ENCODE measurements at places on chromosomes 3 and 15.

- no peak overlapping the region for H3K27ac ChIP-seq
- no peaks in the 10 kb centered on the region for H3K36me3 ChIP-seq
- no peaks in the 10 kb centered on the region for H3K27me3 ChIP-seq
- no peaks in the 10 kb centered on the region for H3K4me1 ChIP-seq
- H3K4me3 ChIP-seq = no peak overlapping the region
These were observed 156.2 kb upstream of the LMCD1 start for GRCh38 chr3:8345398-8345797.

- H3K27me3 ChIP-seq = no peaks in the 10 kb centered on the region
- no peak for DNase-seq
- H3K36me3 ChIP-seq = peaks cover 34% of the 10 kb centered on the region
- H3K4me3 ChIP-seq = peak overlapping the region; percentile 90
- peaks cover 48% of the 10 kb centered on the region for H3K4me1 ChIP-seq
These were observed 429 bp downstream of the PARP9 start for GRCh38 chr3:122563717-122564025.

GRCh38 chr3:48226939-48227338, 3.6 kb downstream of the CAMP start:
- no peaks in the 10 kb centered on the region for H3K27me3 ChIP-seq
- no peak overlapping the region for H3K4me3 ChIP-seq
- no peak overlapping the region for H3K27ac ChIP-seq
- peaks cover under 1% of the 10 kb centered on the region for H3K36me3 ChIP-seq
- DNase-seq = no peak

- no peaks in the 10 kb centered on the region for H3K4me1 ChIP-seq
- no peaks in the 10 kb centered on the region for H3K36me3 ChIP-seq
- H3K4me3 ChIP-seq = no peak overlapping the region
- no peaks in the 10 kb centered on the region for H3K27me3 ChIP-seq
These were observed 272.2 kb upstream of the VEPH1 start for GRCh38 chr3:157775446-157775845.

GRCh38 chr15:94001255-94001801, 230.0 kb upstream of the MCTP2 start:
- no peaks in the 10 kb centered on the region for H3K36me3 ChIP-seq
- no peaks in the 10 kb centered on the region for H3K27me3 ChIP-seq
- H3K27ac ChIP-seq = no peak overlapping the region
- no peak overlapping the region for H3K4me3 ChIP-seq
- no peaks in the 10 kb centered on the region for H3K4me1 ChIP-seq

DNA sequence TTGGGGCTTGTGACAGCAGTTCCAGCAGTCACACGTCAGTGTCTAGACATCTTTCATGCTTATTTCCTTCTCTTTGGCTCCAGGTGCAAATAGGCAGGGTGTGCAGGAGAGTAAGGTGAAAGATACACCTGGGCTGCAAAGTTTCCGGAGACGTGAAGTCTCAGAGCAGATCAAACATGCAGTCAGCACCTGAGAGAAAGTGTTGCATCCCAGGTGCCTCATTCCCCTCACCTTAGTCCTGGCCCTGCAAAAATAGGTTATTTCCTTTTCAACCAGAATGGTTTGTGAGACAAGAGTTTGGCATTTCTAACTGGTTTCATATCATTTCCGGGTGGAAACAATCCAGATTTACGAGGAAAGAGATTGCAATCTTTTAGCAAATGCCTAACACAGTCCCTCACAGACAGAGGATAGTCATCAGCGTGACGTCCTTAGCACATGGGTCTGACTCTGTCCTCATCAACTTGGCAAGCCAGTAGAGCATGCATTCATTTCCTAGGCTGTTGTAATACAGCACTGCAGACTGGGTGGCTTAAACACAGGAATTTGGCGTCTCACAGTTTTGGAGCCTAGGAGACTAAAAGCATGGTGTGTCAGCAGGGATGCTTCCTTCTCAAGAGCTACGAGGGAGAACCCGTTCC, 58.2 kb upstream of the ARRDC4 start:
- H3K4me1 ChIP-seq = no peaks in the 10 kb centered on the region
- peaks cover 60% of the 10 kb centered on the region for H3K27me3 ChIP-seq
- H3K36me3 ChIP-seq = no peaks in the 10 kb centered on the region

DNA sequence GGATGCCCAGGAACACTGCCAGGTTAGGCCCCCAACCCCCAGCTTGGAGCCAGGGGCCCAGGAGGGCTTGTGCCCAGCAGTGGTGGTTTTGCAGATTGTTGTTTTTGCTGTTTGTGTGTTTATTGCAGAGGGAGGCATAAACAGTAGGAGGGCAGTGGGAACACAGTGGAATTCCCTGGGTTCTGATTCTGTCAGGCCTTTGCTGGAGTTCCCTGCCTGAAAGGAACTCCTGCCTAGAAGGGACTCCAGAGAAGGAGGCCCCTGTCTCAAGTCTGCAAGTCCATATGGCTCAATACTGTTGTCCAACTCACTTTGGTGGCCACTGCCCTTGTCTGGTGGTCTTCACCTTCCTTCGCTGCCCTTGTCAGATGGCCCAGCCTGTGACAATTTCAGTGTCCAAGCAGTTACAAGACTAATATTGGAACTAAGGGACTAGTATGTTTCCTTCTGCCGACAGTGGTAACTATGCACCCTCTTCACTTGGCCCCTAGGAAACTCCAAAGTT, 47.4 kb upstream of the RAB6B start:
- no peak overlapping the region for H3K4me3 ChIP-seq
- peaks cover 51% of the 10 kb centered on the region for H3K4me1 ChIP-seq
- no peaks in the 10 kb centered on the region for H3K36me3 ChIP-seq
- peak overlapping the region; percentile 1 for H3K27ac ChIP-seq

DNA sequence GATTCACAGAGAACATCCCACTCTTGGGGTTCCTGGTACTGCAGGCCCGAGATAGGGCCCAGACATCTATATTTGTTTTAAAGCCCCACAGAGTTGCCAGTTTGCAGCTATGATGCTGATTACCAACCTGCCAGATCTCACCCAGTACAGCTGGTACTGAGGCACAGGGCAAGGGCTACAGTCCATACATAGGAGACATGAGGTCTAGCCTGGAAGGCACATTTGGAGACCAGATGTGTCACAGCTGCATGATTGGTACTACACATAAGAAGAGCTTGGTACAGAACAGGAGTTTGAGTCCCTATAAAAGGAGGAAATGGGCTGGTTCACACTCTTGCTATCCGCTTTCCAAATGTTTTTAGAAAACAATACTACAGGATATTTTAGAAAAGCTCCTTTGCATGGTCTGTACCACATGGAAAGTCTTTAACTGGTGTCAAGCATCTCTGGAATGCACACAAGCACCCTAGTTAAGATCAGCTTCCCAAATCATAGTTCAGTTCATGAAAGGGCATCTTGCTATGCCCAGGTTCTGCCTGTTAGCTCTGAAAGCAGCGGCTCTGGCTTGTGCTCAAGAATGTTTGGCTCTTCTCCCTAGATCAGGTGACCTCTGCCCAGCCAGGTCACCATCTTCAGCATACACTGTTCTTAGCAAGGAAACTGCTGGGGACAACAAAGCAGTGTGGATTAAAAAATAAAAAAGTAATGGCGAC, 20.6 kb downstream of the MTMR14 start:
- H3K4me3 ChIP-seq = no peak overlapping the region
- peaks cover 17% of the 10 kb centered on the region for H3K36me3 ChIP-seq
- H3K27me3 ChIP-seq = no peaks in the 10 kb centered on the region
- H3K4me1 ChIP-seq = no peaks in the 10 kb centered on the region
- no peak for DNase-seq

GRCh38 chr15:29066310-29066709, 180.5 kb downstream of the APBA2 start:
- no peak overlapping the region for H3K27ac ChIP-seq
- no peak for DNase-seq
- no peaks in the 10 kb centered on the region for H3K4me1 ChIP-seq
- H3K36me3 ChIP-seq = no peaks in the 10 kb centered on the region
- H3K27me3 ChIP-seq = no peaks in the 10 kb centered on the region
- H3K4me3 ChIP-seq = no peak overlapping the region

DNA sequence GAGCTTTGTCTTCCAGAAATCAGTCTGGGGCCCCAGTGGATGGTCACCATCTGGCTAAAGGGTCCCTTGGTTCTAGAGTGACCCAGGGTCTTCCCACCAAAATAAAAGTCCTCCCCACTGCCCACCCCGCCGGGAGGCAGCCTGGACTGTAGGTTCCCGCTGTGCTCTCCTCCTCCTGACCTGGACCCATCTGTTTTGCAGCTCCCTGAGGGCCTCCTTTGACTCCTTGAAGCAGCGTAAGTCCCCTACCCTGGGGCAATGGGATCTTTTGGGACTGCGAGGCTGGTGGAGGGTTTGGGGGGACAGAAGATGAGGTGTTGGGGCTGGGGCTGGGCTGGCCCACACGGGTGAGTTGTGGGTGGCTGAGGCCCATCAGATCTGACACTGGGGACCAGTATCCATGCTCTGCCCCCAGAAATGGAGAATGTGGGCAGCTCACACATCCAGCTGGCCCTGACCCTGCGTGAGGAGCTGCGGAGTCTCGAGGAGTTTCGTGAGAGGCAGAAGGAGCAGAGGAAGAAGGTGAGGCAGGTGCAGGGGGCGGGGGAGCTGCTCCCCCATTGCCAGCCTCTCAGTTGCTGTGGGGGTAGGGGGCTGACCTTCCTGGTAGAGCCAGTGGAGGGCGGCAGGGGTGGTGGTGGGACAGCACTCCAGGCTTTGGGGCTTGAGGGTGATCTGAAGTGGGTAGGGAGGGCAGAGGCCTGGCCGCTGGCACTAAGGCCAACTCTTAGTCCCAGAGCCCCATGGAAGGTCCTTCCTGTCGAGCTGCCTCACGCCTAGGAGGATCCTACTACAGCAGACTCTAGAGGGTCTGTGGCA, 30.4 kb downstream of the PSTPIP1 start:
- peaks cover 16% of the 10 kb centered on the region for H3K36me3 ChIP-seq
- no peak overlapping the region for H3K27ac ChIP-seq
- no peak overlapping the region for H3K4me3 ChIP-seq
- peaks cover 40% of the 10 kb centered on the region for H3K27me3 ChIP-seq

- H3K4me1 ChIP-seq = peaks cover 50% of the 10 kb centered on the region
- DNase-seq = no peak
- H3K27me3 ChIP-seq = no peaks in the 10 kb centered on the region
- H3K27ac ChIP-seq = peak overlapping the region; percentile 86
These were observed 570 bp upstream of the NEDD4 start for GRCh38 chr15:55993804-55994560.

DNA sequence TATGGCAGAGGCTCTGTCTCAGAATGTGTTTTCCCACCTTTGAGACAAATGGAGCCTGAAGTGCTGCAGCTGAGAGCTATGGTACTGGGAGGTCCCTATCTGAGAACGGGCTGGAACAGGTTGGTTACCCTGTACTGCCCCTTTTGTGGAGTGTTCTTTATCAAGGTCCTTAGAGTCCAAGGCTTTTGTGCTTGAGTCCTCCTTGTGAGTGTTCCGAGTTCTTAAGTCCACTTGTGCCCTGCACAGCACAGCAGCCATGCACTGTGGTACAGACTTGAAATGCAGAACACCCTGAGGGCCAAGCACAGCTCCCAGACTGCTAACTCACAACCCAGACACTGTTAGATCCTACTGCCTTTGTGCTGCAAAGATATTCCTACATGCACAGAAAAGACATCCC, 67.8 kb downstream of the ARHGAP31 start:
- no peak overlapping the region for H3K4me3 ChIP-seq
- no peak for DNase-seq
- no peak overlapping the region for H3K27ac ChIP-seq
- peaks cover 5% of the 10 kb centered on the region for H3K4me1 ChIP-seq

- H3K27me3 ChIP-seq = no peaks in the 10 kb centered on the region
- H3K4me1 ChIP-seq = no peaks in the 10 kb centered on the region
- no peaks in the 10 kb centered on the region for H3K36me3 ChIP-seq
- DNase-seq = no peak
- H3K27ac ChIP-seq = no peak overlapping the region
- H3K4me3 ChIP-seq = no peak overlapping the region
These were observed 44.4 kb upstream of the C3orf38 start for GRCh38 chr3:88105325-88105724.

DNA sequence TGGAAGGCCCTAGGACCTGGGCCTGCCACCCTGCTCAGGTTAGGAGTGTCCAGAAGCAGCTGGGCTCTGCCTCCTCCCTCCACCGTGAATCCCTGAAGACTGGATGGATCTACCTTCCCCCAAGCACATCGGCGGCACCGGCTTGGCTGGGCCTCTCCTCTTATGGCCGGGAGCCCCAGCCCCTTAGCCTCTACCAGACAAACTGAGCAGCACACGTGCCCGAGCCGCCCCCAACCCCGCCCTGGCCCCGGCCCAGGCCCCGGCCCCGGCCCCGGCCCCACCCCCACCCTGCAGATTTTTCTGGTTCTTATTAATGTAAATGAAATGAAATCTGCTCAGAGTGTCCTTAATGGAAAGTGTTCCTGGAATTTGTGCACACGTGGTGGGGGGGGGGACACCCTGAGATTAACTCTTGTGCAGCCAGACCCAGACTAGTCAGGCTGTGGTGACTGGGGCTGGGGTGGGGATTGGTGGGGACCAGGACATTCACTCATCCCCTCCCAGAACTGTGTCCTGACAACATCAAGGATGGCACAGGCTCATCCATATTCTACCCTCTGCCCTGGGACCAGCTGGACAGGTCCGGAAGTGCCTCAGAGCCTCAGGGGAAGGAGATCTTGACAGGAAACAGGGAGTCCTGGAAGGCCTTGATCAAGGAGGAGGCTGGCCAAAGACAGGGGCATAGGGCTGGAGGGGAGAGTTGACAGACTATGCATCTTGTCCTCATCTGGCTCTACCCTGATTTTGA, 30.9 kb upstream of the SEMA3F start:
- H3K4me3 ChIP-seq = no peak overlapping the region
- peak overlapping the region; percentile 38 for H3K27ac ChIP-seq
- no peaks in the 10 kb centered on the region for H3K27me3 ChIP-seq
- peaks cover 8% of the 10 kb centered on the region for H3K4me1 ChIP-seq
- DNase-seq = no peak
- peaks cover 38% of the 10 kb centered on the region for H3K36me3 ChIP-seq

DNA sequence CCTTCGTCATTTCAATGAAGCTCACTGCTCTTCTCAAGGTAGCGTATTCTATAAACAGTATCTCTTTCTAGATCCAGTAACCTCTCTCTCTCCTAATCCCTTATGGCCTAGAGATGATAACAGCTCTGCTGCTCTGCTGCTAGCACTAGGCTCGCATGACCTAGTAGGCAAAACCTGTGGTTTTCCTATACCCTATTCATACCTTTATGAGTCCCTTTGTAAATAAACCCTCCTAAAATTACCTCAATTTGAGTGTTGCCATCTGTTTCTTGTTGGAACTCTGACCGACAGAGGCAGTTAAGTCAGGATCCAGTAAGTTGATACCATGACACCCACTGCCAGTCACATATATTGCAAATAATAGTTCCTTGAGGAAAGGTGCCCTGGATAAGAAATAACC, 7.3 kb downstream of the CCDC14 start:
- no peak overlapping the region for H3K27ac ChIP-seq
- no peak for DNase-seq
- H3K4me3 ChIP-seq = no peak overlapping the region
- no peaks in the 10 kb centered on the region for H3K27me3 ChIP-seq
- peaks cover 5% of the 10 kb centered on the region for H3K36me3 ChIP-seq
- peaks cover 7% of the 10 kb centered on the region for H3K4me1 ChIP-seq

- DNase-seq = no peak
- no peaks in the 10 kb centered on the region for H3K27me3 ChIP-seq
- peaks cover 26% of the 10 kb centered on the region for H3K36me3 ChIP-seq
- no peak overlapping the region for H3K27ac ChIP-seq
These were observed 3.6 kb downstream of the HEMK1 start for GRCh38 chr3:50572801-50573371.

Measured in Calu3 (cell line).